ENCODE measurements at places on chromosomes 2 and 18.

GRCh38 chr2:166862468-166863132 is 25.7 kb upstream of the XIRP2 start:
- no peak for DNase-seq

DNA sequence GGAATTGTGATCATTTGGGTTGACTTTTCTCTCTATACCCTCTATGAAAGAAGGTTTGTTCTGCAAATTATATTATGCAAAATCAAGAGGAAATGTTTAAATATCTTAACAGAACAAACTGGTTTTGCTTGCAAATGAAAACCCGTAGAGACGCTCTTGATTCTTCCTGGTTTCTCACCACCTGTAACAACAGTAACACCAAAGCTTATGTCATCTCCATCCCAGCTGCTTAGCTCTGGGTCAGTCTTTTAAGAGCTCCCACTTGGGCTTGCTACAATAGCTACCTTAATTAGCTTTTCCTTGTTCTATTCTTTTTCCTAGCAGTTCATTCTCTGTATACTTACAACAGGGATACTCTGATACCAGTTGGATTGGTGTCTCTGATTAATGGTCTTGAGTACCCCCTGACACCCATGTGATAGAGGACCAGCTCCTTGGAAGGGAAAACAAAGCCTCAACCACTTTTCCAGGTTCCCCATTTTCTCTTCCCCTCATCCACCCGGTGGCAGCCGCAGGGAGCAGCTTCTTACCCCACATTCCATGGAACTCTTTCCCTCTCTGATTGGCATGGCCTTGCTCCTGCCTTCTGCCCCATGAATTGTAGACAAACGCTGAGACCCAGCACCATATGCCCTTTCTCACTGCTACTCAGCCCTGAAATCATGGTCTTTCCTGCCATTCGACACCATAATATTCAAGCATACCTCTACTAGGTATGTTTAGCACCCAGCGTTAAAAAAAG is 27.7 kb downstream of the TMEM182 start:
- no peak for DNase-seq

DNA sequence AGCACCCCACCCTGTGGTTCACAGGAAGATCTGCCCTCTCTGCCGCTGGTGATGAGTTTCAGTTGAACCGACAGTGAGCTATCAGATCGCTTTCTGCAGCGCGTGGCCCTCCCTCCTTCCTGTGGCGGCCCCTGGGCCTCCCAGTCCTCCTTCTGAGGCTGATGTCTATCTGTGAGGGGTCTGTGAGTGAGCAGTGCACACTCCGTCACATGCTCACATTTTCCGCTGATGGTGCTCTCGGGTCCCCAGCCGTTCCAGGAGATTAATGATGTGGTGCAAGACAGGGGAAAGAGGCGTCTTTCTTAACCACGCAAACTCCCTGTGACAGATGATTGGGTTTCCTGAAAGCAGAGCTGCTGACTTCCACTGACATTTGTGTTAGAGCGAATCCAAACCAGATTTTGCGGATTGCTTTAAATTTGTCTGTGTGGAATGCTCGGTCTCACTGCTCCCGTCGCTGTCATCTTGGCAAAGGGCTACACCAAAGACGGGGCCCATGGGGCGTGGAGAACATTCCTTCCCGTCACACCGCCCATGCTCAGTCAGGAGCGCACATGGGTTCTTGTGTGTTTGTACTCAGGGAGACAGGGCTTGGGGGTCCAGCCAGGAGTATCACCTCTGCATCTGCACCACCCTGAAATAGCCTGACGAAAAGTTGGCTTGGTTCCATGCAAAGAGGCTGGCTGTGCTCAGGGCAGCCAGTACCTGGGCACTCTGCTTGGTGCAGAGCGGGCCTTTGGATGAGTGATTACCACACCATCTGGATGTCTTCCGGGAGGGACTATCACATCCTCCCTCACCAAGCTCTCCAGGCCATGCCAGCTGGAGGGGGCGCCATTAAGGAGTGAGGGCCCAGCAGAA is 154.7 kb upstream of the HS6ST1 start:
- no peak for DNase-seq

- no peak for DNase-seq
Observed at GRCh38 chr2:126703311-126703710, 47.4 kb downstream of the GYPC start.

DNA sequence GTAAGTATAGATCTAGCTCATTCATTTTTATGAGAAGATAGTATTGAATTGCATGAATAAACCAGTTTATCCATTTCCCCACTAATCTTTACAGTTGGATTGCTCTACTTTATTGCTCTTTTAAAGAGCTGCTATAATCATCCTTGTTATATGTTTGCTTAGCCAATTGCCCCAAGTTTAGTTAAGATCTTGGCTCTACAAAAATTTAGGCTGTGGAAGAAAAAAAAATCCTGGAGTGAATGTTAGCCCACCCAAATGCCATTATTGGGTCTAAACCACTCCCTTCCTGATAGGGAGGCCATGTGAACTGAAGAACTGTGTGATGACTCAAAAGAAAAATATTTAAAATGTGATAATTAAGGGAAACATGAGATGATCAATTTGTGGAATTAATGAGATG is 2.9 kb downstream of the ALS2 start:
- DNase-seq: no peak

- DNase-seq: no peak
Observed at GRCh38 chr2:234997389-234997788, 45.6 kb downstream of the SH3BP4 start.

DNA sequence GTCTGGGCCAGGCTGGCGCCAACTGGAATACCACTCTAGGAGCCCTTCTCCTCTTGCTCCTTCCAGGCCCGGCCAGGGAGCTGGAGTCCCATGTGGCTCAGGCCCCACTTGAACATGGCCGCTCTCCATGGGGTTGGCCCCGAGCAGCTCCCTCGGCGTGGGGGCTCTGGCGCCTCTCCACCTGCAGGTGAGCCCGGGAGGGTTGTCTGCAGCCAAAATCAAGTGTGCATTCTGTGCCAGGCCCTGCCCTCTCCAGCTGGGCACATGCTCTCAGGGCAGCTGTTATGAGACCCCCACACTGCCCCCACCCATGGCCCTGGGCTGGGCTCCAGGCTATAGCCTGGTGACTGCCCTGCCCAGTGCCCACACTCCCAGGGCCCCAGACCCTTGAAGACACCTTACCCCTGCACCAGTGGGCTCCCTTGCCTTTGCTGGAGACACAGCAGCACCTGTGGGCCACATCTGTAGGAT is 45.8 kb upstream of the HS6ST1 start:
- no peak for DNase-seq

DNA sequence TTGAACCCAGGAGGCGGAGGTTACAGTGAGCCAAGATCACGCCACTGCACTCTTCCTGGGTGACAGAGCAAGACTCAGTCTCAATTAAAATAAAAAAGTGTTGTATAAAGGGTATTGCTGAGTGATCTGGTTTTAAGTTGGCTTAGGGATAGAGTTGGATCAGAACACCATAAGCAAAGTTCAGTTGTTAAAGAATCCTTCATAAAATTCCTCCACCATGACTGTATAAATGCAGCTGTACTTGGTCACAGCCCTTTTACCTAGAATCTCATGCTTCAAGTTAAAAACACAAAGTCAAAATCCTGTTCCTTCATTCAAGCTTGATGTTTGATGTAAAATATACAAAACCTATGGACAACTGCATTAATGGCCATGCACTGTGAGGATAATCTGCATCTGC is 33.4 kb upstream of the PNO1 start:
- no peak for DNase-seq

DNA sequence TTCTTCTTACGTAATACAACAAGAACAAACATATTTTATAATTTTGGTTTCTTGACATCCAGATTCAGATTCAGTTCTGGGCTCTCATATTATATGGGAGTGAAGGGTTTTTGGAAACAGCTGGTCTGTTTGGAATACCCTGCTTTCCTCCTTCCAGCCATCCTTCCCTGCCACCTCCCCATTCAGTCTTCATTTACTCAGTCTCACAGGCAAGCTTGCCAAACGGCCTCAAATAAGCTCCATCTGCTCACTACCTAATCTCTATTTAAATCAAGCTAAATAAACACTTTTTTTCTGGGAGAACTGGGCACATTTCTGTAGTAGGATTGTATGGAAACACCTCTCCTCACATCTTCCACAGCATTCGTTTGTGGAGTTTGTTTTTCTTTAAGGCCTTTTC is 147.5 kb downstream of the RND3 start:
- no peak for DNase-seq

DNA sequence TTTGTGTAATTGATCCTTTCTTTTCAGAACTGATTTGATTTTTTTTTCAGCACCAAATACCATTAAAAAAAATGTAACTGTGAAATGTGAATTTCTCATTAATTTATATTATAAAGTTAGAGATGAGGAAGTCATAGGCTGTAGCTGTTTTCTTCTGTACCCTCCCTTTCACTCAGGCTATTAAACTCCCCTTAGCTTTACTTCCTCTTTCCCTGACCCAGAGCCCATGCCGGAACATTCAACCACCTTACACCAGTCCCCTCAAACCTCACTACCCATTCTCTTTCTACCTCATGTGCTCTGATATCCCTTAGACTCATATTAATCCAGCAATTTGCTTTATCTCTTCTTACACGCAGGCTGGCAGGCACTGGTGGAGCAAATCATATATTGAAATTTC is 12.4 kb downstream of the GALNT5 start:
- DNase-seq: no peak

DNA sequence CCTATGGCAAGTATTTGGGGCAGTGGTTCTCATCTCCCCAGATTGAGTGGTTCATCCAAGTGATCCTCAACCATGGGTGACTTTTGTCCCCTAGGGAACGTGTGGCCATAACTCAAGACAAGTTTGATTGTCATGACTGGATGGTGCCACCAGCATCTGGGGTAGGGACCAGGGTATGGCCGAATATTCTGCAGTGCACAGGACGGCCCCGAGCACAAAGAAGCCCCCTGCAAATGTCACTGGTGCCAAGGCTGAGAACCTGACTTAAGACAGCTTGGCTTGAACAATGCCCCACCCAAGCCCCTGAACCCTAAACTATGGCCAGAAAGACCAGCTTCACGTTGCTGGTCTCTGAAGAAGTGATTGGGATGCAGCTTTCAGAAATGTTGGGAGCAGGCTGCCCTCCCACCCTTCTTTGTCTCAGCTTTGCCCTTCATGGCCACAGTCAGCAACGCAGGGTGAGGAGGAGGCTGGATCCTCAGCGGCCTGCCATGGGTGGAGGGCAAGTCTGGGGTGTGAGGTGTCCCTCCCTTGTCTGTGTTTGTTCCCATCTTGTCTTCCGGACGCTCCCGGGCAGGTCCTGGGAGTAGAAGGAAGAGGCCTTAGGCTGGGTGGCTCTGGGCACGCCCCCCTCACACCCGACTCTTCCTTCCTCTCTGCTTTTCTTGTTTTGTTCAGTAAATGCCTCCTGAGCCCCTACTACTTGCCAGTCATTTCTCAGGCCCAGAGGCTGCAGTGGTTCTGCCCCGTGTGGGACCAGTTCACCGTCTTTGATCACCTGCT is 43.4 kb downstream of the GREB1 start:
- no peak for DNase-seq

DNA sequence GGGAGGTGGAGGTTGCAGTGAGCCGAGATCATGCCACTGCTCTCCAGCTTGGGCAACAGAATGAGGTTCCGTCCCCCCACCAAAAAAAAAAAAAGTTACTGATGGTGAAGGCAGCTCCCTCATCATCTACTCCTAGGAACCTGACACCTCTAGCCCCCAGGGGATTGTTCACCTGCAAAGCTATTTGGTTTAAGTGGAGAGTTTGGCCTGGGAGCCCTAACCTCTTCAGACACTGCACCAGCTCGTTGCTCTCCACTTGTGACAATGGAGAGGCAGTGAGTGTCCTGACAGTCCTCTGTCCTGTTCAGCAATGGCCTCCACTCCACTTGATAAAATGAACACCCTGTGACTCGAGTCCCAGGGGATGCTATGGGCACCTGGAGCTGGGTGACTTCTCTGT is 43.5 kb downstream of the ATP6V1C2 start:
- no peak for DNase-seq

- no peak for DNase-seq
Observed at GRCh38 chr2:61090386-61090921, 24.8 kb downstream of the SANBR start.

GRCh38 chr18:74274700-74275099 is 17.1 kb downstream of the CYB5A start:
- no peak for DNase-seq

DNA sequence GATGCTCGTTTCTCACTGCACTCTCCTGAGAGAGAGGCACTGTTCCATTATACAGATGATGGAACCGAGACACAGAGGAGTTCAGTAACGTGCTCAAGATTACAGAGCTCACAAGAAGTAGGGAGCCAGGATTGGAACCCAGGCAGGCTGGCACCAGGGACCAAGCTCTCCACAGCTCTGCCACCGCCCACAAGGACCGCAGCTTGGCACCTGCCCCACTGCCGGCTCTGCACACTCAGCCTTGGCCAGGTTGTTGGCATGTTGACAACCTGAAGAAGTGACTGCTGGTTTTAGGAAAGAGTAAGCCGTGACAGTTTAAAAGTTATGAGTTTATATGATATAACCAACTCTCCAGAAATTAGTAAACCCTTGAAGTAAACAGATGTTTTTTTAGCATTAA is 48.0 kb upstream of the ITM2C start:
- no peak for DNase-seq

GRCh38 chr2:189527812-189528592 is 52.6 kb downstream of the SLC40A1 start:
- no peak for DNase-seq

DNA sequence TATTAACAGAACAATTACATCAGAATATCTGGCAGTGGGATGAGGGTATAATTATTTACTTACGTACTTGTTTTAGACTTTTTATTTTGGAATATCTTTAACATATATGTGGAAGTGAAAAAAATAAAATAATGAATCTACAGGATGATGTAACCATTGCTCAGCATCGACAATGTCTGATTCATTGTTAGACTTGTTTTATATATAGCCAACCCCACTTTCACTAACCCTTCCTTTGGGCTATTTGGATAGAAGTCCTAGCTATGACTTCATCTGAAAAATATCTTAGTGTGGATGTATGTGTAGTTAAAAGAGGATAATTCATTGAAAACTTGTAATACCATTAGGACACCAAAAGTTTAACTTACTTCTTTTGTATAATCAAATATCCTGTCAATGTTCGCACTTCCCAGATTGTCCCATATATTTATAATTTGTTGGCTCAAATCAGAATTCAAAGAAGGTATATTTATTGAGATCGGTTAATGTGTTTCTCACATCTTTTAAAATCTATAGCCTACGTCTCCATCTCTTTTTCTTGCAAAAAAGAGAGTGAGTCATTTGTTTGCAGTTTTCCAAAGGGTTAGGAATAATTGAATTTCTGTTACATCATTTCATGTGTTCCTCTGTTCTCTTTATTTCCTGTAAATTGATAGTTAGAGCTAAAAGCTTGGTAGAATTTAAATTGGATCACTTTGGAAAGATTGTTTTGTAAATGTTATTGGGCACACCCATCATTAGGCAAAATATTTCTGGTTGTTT is 506.1 kb upstream of the FAM98A start:
- DNase-seq: no peak
